Large intestine (tissue), 12 donors: ENCODE measurements at places on chromosomes 6 and 20. TPM values are rescaled to one million over a fixed set of nuclear protein-coding genes. Genes with fewer than 3 reads are reported as not detected.

DNA sequence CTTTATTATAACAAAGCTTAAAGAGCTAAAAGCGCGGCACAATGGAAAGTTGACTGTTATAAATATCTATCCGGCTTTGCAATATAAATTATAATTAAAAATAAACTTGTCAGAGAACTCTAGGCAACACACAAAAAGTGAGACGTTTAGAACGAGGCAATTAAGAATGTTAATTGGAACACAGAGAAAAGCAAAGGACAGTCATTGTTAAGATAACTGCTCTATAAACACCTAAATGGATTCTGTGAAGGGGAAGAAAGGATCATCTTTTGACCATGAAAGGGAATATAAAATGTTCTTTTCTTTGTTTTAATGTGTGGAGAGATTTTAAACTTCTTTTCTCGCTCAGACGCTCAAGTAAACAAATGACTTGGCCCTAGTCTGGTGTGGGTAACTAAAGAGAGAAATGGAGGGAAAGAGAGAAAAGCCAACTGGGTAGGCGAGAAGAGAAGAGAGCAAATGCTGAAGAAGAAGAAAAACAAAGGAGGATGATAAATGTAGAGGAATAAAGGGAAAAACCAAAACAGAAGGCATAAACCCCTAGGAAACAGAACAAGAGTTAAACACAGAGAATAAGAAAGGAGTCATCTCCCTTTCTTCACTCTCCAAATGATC, 9.3 kb upstream of the SALL4 start:
- no peak for DNase-seq

GRCh38 chr6:25731721-25732120, 22.8 kb upstream of the SLC17A4 start:
- DNase-seq = no peak

DNA sequence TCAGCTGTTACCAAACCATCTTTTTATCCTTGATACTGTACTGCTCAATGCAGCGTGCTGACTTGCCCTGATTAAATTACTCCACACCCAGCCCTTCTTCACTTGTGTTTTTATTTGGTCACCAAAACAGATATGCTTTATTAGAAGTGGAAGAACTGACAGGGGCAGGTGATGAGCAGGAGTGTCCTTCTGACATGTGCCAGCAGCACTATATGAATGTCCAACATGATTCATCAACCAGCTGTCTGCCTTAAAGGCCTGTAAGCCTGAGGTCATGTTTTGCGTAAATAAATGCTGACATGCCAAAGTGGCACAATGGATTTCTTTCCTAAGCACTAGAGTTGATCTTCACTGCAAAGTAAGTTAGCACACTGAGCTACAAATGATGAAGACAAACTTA, 15.4 kb downstream of the POPDC3 start:
- no peak for DNase-seq

- no peak for DNase-seq
Observed at GRCh38 chr6:85482206-85482904, 32.5 kb downstream of the NT5E start.

DNA sequence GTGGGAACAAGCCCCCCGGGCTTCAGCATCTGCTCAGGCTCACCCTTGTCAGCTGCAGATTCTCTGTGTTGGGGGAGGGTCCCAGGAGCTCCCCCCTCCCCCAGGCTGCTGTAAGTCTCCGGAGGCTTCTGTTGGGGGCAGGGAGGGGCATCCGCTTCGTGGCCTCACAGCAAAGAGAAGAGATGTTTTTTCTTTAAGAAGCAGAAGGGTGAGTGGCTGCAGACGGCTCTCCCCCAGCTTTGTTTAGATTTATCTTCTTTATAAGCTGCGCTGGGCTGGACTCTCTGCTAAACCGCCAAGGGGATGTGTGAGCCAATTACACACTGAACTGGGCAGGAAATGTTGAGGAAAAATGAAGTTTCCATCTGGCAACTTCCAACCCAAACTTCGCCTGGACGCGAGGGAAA, 48.7 kb upstream of the GATA5 start:
- DNase-seq = peak; percentile 39

DNA sequence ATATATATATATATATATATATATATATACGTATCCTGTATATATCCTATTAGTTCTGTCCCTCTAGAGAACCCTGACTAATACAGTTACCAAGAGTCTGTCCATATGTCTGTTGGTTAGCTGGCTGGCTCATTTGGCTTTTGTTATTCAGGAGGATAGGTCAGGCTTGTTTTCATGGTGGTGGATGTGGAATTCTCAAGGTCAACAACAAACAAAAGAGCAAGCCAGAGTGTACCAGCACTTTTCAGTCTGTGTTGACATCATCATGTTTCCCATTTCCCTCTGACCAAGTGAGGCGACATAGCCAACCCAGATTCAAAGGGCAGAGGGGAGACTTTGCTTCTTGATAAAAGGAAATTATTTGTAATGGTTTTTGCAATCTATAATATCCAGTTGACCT, 88.5 kb upstream of the PTCHD4 start:
- DNase-seq = no peak

- DNase-seq = no peak
Observed at GRCh38 chr20:12566596-12566995, 442.2 kb upstream of the SPTLC3 start.

- DNase-seq = no peak
Observed at GRCh38 chr6:52426667-52427066, 6.5 kb downstream of the EFHC1 start.

The SH3BGRL2 gene
- 42.7 TPM for polyA plus RNA-seq

The MICB gene
- 0.73 TPM for polyA plus RNA-seq
